Vagina (tissue), 2 donors: ENCODE measurements at places on chromosomes 2 and 18.

- peaks cover 20% of the 10 kb centered on the region for H3K4me1 ChIP-seq
- no peak overlapping the region for H3K27ac ChIP-seq
- no peaks in the 10 kb centered on the region for H3K36me3 ChIP-seq
- H3K4me3 ChIP-seq: no peak overlapping the region
- DNase-seq: peak; percentile 43
Measured at GRCh38 chr2:46144133-46144800, 152.9 kb upstream of the EPAS1 start.

GRCh38 chr18:23693846-23694245 lies 4.6 kb downstream of the LAMA3 start:
- no peaks in the 10 kb centered on the region for H3K36me3 ChIP-seq
- DNase-seq: no peak
- H3K4me1 ChIP-seq: peaks cover 17% of the 10 kb centered on the region
- H3K27ac ChIP-seq: no peak overlapping the region

- no peaks in the 10 kb centered on the region for H3K27me3 ChIP-seq
- H3K4me1 ChIP-seq: no peaks in the 10 kb centered on the region
- no peak overlapping the region for H3K27ac ChIP-seq
- no peaks in the 10 kb centered on the region for H3K36me3 ChIP-seq
Measured at GRCh38 chr2:105468582-105469042, 69.8 kb upstream of the FHL2 start.

- no peak overlapping the region for H3K27ac ChIP-seq
- peaks cover 31% of the 10 kb centered on the region for H3K4me1 ChIP-seq
Measured at GRCh38 chr18:13501891-13502290, 224.5 kb downstream of the FAM210A start.

- no peaks in the 10 kb centered on the region for H3K27me3 ChIP-seq
- no peak for DNase-seq
- no peaks in the 10 kb centered on the region for H3K4me1 ChIP-seq
- no peaks in the 10 kb centered on the region for H3K36me3 ChIP-seq
- no peak overlapping the region for H3K4me3 ChIP-seq
Measured at GRCh38 chr2:233938676-233939370, 21.6 kb downstream of the TRPM8 start.

GRCh38 chr18:76432274-76432755 lies 62.7 kb downstream of the ZNF516 start:
- peaks cover 93% of the 10 kb centered on the region for H3K4me1 ChIP-seq
- no peaks in the 10 kb centered on the region for H3K27me3 ChIP-seq
- peak; percentile 64 for DNase-seq

GRCh38 chr18:79458131-79458838 lies 62.6 kb downstream of the NFATC1 start:
- no peak overlapping the region for H3K4me3 ChIP-seq
- H3K36me3 ChIP-seq: no peaks in the 10 kb centered on the region
- DNase-seq: no peak
- H3K27ac ChIP-seq: peak overlapping the region; percentile 16
- no peaks in the 10 kb centered on the region for H3K27me3 ChIP-seq

DNA sequence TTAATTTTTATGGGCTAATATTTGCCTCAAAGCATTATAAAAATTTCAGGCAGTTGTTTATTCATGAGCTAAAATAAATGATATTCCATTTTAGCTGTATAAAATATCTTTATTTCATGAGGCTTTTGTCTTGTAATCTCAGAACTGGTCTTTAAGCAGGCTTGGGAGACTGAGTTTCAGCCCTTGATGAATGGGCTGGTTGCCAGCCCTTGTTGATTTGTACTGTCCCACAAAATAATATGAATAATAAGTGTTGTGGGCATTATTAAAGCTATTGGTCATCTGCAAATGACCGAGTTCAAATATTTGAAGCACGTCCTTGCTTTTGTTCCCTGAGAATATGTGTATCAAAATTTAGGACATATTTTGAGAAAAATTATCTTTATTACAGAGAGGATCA lies 18.2 kb downstream of the INPP1 start:
- peaks cover 41% of the 10 kb centered on the region for H3K4me1 ChIP-seq
- H3K27me3 ChIP-seq: no peaks in the 10 kb centered on the region
- H3K27ac ChIP-seq: no peak overlapping the region
- no peak overlapping the region for H3K4me3 ChIP-seq
- H3K36me3 ChIP-seq: peaks cover 11% of the 10 kb centered on the region

GRCh38 chr2:16130906-16131400 lies 190.6 kb downstream of the MYCN start:
- no peak overlapping the region for H3K4me3 ChIP-seq
- no peaks in the 10 kb centered on the region for H3K27me3 ChIP-seq
- H3K4me1 ChIP-seq: no peaks in the 10 kb centered on the region

DNA sequence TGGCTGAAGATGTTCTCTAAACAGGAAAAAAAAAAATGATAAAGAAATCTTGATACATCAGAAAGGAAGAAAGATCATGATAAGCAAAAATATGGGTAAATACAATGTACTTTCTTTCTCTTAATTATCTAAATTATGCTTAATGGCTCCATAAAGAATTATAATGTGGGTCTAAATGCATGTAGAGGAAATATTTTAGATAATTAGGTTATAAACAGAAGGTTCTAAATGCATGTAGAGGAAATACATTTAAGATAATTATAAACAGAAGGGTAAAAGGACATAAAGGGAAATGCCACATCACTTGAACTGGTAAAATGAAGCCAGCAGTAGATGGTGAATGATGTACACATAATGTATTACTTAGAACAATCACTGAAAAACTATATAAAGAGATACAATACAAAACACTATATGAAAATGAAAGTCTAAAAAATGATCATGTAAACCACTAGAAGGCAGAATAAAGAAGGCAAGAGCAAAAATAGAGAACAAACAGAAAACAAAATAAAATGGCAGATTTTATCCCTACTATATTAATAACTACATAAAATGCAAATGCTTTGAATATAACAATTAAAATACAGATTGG lies 308.4 kb upstream of the CDH2 start:
- no peak overlapping the region for H3K4me3 ChIP-seq
- no peaks in the 10 kb centered on the region for H3K27me3 ChIP-seq
- no peak for DNase-seq
- H3K36me3 ChIP-seq: no peaks in the 10 kb centered on the region
- no peak overlapping the region for H3K27ac ChIP-seq
- H3K4me1 ChIP-seq: no peaks in the 10 kb centered on the region

- no peak for DNase-seq
- no peak overlapping the region for H3K4me3 ChIP-seq
- no peaks in the 10 kb centered on the region for H3K27me3 ChIP-seq
- no peak overlapping the region for H3K27ac ChIP-seq
- H3K36me3 ChIP-seq: no peaks in the 10 kb centered on the region
Measured at GRCh38 chr2:25494616-25495015, 152.9 kb upstream of the DNMT3A start.

DNA sequence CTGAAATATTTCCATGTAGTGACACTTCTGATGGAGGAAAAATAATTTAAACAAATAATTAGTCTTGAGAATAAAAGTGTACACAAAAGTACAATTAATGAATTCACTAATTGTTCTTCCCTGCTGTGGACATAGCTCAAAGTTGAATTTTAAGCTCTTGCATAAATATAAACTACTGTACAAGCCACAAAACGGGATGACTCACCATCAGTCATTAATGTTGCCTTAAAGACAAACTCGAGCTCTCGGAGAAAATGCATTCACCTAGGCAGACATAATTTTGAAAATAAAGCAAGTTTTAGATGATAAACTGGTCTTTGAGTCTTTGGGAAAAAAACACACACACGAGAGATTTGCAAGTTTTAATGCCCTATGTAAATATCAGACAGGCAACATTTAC lies 436.4 kb downstream of the ZNF521 start:
- H3K27me3 ChIP-seq: no peaks in the 10 kb centered on the region
- H3K4me3 ChIP-seq: no peak overlapping the region
- DNase-seq: no peak
- H3K27ac ChIP-seq: no peak overlapping the region
- H3K4me1 ChIP-seq: no peaks in the 10 kb centered on the region

DNA sequence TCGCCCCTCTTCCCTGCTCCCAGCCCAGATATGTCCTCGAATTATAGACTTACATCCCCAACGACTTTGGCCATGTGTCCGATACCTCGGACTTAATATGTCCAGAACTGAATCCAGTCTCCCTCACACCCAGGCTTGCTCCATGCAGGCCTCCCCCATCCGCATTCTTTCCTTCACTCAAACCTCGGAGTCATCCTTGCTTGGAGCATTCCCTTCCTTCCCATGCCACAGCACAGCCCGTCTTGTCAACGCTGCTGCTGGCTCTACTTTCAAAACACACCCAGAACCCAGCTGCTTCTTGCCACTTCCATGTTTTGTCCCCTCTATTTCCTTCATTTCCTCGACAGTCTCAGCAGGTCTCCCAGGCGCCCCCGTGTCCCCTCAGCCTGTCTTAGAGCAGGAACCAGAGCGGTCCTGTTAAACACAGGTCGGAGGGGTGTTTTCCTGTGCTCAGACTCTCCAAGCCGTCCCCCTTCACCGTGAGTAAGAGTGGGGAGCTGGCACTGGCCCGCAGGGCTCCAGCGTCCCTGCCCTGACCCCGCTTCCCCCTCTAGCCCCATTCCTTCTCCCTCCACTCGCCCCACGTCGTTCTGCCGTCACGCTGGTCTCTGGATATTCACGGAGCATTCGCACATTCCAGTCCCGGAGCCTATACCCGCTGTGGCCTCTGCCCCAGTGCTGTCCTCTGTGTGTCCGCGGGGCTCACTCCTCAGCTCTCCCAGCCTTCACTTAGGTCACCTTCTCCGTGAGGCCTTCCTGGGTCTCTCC lies 54.4 kb downstream of the VAPA start:
- H3K36me3 ChIP-seq: no peaks in the 10 kb centered on the region
- no peaks in the 10 kb centered on the region for H3K27me3 ChIP-seq
- no peak for DNase-seq
- H3K4me3 ChIP-seq: no peak overlapping the region

GRCh38 chr2:164024396-164024795 lies 288.6 kb upstream of the FIGN start:
- DNase-seq: no peak
- H3K4me3 ChIP-seq: no peak overlapping the region
- no peaks in the 10 kb centered on the region for H3K36me3 ChIP-seq
- no peak overlapping the region for H3K27ac ChIP-seq
- no peaks in the 10 kb centered on the region for H3K27me3 ChIP-seq

- H3K4me1 ChIP-seq: peaks cover 6% of the 10 kb centered on the region
- H3K27ac ChIP-seq: no peak overlapping the region
- DNase-seq: no peak
- no peaks in the 10 kb centered on the region for H3K27me3 ChIP-seq
Measured at GRCh38 chr18:48013162-48013561, 82.7 kb upstream of the SMAD2 start.

GRCh38 chr2:144261966-144262365 lies 258.0 kb downstream of the ZEB2 start:
- DNase-seq: no peak
- no peaks in the 10 kb centered on the region for H3K4me1 ChIP-seq
- H3K36me3 ChIP-seq: no peaks in the 10 kb centered on the region
- no peak overlapping the region for H3K4me3 ChIP-seq
- no peak overlapping the region for H3K27ac ChIP-seq
- H3K27me3 ChIP-seq: no peaks in the 10 kb centered on the region

DNA sequence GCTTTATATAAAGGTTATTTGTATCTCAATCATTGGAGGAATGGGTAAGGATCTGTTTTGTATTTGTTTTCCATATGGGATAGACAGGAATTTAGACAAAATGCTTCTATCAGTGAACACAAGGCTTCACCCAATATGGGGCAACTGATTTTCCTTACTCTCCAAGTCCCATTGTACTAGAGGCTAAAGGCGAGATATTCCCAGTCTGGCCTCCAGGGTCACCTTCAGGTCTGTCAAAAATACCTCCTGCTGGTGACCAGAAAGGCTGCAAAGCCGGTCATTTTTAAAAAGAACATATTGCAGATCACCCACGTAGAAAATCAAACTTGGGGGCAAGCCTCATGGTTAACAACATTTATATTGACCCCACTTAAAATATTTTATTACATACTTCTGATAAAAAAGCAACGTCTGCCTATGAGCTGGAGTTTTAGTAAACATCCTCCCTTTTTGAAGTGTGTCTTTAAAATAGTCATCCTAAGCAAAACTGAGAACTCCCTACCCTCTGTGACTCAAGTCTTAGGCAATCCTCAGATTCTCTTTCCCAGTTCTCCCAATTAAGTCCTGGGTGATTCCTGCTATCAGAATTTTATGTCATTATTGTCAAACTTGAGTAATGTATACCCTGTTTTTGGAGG lies 276.6 kb downstream of the MREG start:
- no peak overlapping the region for H3K4me3 ChIP-seq
- no peaks in the 10 kb centered on the region for H3K36me3 ChIP-seq
- no peaks in the 10 kb centered on the region for H3K27me3 ChIP-seq

DNA sequence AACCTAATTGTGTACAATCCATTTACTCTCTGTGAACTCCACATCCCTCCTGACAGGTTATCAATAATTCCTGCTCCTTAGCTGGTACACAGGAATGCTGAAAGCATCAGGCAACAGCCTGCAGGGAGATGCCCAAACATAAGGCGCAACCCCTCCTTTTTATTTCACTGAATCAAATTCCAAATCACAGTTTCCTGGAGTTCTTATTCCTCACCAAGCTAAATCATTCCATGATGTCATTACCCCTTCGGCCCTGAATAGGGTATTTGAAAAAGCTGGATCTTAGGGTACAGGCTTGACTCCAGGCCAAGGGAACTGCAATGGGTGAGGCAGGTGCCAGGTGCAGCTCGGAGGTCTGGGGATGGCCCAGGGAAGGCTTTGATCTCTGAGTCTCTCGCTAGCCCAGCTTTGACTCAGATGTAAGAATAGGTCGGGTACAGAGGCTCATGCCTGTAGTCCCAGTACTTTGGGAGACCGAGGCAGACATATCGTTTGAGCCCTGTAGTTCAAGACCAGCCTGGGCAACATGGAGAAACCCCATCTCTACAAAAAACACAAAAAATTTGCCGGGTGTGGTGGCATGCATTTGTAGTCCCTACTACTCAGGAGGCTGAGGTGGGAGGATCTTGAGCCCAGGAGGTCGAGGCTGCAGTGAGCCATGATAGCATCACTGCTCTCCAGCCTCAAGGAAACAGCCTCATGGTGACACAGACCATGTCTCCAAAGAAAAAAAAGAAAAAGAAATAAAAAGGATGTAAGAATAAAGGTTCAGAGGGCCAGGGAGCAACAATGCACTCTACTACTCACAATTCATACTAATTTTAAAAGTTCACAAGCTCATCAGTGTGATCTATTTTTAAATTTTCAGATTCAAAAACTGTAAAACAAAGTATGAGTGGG lies 6.8 kb downstream of the FHL2 start:
- DNase-seq: no peak
- H3K27ac ChIP-seq: no peak overlapping the region
- peaks cover 4% of the 10 kb centered on the region for H3K36me3 ChIP-seq
- H3K27me3 ChIP-seq: no peaks in the 10 kb centered on the region
- H3K4me3 ChIP-seq: no peak overlapping the region

GRCh38 chr2:185181901-185182300 lies 556.7 kb upstream of the FSIP2 start:
- H3K27ac ChIP-seq: no peak overlapping the region
- no peaks in the 10 kb centered on the region for H3K4me1 ChIP-seq
- no peaks in the 10 kb centered on the region for H3K27me3 ChIP-seq

GRCh38 chr18:23585007-23585871 lies 1.1 kb downstream of the NPC1 start:
- no peaks in the 10 kb centered on the region for H3K27me3 ChIP-seq
- no peak for DNase-seq
- H3K4me3 ChIP-seq: peak overlapping the region; percentile 85
- no peaks in the 10 kb centered on the region for H3K36me3 ChIP-seq

GRCh38 chr18:27546991-27547390 lies 361.9 kb upstream of the CHST9 start:
- H3K4me1 ChIP-seq: no peaks in the 10 kb centered on the region
- DNase-seq: no peak
- no peak overlapping the region for H3K4me3 ChIP-seq
- H3K27ac ChIP-seq: no peak overlapping the region
